ENCODE measurements at places on chromosomes 4 and X. TPM values are rescaled to one million over a fixed set of nuclear protein-coding genes. Genes with fewer than 3 reads are reported as not detected.

GRCh38 chrX:135437867-135438733 is 16.4 kb downstream of the SMIM10L2A start:
- DNase-seq: no peak
- H3K4me3 ChIP-seq: no peak overlapping the region
- H3K36me3 ChIP-seq: no peaks in the 10 kb centered on the region

- no peaks in the 10 kb centered on the region for H3K36me3 ChIP-seq
- no peaks in the 10 kb centered on the region for H3K27me3 ChIP-seq
- H3K4me1 ChIP-seq: peaks cover 9% of the 10 kb centered on the region
- H3K4me3 ChIP-seq: no peak overlapping the region
- H3K27ac ChIP-seq: no peak overlapping the region
- no peak for DNase-seq
These were observed 1.6 kb downstream of the BANK1 start for GRCh38 chr4:101792056-101792590.

- H3K4me1 ChIP-seq: no peaks in the 10 kb centered on the region
These were observed 1.1 kb downstream of the ZNF141 start for GRCh38 chr4:338759-339097.

DNA sequence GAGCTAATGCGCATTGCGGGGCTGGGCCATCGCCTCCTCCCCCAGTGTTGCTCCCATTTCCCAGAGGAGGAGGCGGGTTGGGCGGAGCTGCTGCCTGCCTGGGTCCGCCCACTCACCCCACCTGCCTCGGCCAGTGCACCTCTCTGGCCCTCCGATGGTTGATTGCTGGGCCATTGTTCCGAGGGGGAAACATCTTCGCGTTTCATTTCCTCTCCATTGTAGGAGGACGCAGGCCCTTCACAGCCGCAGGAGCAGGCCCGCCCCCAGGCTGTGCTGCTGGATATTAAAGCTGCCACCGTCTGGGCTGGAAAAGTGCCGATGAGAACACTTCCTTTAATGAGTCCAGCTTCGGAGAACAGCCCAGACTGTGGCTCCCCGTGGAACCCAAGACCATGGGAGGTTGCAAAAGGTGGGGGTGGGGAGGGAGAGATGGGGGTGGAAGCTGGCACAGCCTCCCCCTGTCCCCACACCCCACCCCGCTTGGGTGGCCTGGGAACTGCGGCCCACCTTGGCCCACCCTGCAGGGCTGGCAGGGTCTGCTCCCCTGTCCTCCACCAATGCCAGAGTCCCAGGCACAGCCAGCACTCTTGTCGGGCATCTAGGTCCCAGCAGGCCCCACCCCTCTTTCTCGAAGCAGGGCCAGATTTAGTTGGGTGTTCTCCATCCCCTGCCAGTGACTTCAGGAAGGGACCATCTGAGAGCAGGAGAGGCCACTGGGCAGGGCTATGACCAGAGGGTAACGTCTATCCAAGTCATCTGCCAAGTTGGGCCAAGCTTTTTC is 96.6 kb downstream of the ADRA2C start:
- DNase-seq: no peak
- H3K27ac ChIP-seq: no peak overlapping the region
- no peaks in the 10 kb centered on the region for H3K27me3 ChIP-seq

DNA sequence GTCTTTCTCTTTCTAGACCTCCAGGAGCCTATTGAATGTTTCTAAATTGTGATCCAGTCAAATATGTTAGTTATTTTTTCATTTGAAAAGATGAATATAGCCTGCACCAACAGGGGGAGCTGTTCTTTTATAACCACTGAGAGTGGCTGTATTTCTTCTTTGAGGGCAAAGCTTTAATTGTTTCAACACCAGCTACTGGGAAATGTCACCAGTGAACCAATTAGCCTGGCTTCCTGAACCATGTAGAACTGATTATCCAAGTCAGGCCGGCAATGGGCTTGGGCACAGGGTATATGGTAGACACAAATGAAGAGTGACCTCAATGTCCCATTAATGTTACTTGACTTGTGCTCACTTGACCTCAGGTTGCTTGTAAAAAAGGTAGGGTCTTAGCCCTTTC is 4.8 kb upstream of the DAPP1 start:
- no peaks in the 10 kb centered on the region for H3K36me3 ChIP-seq
- H3K4me3 ChIP-seq: no peak overlapping the region
- no peak for DNase-seq

F8A1 gene
- polyA plus RNA-seq: 26.4 TPM

MGARP gene
- polyA plus RNA-seq: not detected
